ENCODE measurements at places on chromosomes 12 and 14.

DNA sequence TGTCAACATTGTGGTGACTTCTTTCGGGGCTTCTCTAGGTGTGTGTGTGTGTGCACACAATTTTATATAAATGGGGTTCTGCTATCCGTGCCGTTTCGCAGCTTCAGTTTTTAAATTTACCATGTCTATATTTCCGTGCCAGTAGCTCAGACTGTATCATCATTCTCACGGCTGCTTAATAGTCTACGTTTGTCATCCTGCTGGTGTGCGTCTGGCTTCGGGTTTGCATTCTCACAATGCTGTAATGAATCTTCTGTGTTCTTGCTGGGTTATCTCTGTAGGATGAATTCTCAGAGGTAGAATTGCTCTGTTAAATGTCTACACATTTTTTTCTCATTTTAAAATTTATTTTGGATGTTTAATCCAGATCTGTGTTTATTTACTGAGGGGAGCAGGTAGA, 73.6 kb downstream of the ADGRD1 start:
- no peak for DNase-seq

DNA sequence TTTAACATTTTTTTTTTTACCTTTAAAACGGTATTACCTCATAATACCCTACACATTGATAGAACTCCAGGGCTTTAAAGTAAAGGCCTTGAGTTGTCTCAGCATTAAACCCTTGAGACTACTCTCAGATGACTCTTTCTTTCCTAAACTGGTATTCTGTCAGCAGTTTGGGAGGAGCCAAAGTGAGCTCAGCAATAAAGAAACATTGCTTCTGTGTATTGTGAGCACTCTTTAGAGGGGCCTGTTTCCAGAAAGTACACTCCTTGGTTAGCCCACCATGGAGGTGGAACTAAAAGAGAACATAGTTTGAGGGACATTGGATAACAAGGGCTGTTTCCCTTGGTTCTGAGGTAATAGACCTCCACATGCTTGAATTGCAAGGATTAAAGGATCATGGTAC, 20.4 kb downstream of the MAP3K12 start:
- DNase-seq = no peak

- DNase-seq = no peak
Observed at GRCh38 chr14:25122843-25123242, 72.9 kb upstream of the STXBP6 start.

GRCh38 chr14:59374048-59374447, 91.1 kb downstream of the GPR135 start:
- no peak for DNase-seq

GRCh38 chr12:42865282-42865681, 275.7 kb upstream of the PRICKLE1 start:
- no peak for DNase-seq

GRCh38 chr14:92960706-92961566, 38.0 kb downstream of the CHGA start:
- no peak for DNase-seq

GRCh38 chr12:57431654-57432188, 878 bp upstream of the R3HDM2 start:
- DNase-seq = no peak

Measured in CD4-positive, alpha-beta T cell treated with Interleukin-6 for 4 hours (primary cell).